ENCODE measurements at places on chromosomes 7 and 10.

DNA sequence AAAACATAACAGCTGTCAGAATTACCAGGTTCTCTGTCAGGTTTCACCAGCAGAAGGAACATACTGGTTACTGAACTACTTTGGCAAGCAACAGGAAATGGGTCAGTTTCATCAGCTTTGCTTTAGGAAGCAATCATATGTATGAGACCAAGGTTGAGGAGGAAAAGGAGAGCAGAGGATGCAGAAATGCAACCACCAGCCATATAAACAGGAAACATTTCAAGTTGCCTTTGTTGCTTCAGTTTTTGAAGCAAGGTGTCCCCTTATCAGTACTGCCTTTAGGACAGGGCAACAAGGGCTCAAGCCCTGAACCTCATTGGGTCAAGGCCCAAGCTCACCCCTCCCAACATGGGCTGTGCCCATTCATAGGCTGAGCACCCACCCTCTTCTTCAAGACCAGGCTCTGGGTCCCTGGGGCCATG lies 10.2 kb downstream of the HIPK2 start:
- peak; percentile 52 for DNase-seq

DNA sequence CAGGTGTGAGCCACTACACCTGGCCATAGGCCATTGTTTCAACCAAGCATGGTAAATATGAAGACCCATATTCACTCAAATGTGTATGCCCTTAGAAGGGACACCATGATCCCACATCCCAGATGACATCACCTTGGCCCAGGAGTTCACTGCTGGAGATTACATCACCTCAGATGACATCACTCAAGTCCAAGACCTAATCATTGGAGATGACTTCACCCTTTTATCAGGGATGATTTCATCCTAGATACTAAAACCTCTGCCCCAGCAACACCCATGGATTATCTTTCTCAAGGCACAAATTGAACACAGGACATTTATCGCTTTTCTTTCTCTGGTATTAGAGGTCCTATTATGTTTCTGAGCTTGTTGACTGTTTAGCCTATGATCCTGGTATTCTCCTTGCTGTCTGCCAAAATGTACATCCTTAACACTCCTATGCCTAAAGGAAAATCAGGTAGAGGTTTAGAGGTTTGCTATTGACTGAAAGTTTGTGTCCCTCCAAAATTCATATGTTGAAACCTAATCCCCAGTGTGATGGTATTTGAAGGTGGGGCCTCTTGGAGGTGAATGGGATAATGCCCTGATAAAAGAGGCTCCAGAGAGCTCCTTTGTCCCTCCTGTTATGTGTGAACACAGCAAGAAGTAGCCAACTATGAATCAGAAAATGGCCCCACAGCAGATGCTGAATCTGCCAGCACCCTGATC lies 9.8 kb upstream of the CYP2C18 start:
- no peak for DNase-seq

GRCh38 chr10:61814160-61814559 lies 87.3 kb upstream of the ARID5B start:
- no peak for DNase-seq

GRCh38 chr10:96337106-96337505 lies 21.7 kb downstream of the OPALIN start:
- DNase-seq: no peak

GRCh38 chr10:88026031-88026430 lies 162.6 kb downstream of the PTEN start:
- DNase-seq: peak; percentile 20

DNA sequence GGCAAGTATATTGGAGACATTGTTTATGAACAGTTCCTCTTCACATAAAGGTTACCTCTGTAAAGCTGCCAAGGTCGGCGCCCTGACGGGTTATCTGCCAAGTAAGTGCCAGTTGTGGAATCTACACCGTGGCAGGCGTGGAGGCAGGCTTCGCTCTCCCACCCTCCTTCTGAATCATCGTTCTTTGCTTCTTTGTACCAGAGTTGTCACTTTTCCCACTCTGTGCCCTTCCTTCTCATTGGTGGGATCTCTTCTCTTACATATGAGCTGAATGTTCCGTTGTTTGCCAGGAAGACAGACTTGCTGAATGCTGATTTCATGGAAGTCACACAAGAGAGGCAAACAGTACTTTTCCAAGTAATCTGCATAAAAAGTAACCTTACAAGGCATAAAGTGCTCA lies 40.6 kb upstream of the PTPRZ1 start:
- no peak for DNase-seq

DNA sequence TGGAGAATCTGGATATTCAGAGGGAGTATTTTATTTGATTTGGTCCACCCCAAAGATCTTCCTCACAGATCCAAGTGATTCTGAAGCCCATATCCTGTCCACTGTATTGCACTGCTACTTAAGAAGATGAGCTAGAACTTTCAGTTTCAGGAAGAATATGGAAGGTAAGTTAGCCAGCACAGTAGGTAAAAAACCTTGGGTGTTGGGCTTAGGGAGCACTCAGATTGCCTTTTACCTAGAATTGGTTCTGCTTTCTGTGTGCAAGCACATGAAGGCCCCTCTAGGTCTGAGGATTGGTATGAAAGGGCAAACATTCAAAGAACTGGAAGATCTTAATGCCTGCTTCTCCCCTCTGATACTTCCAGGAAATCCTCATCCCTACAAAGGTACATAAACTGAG lies 146.7 kb upstream of the COL1A2 start:
- no peak for DNase-seq

GRCh38 chr7:28808796-28809533 lies 149.2 kb downstream of the TRIL start:
- peak; percentile 22 for DNase-seq

- DNase-seq: no peak
Measured at GRCh38 chr10:93131986-93132385, 58.3 kb downstream of the CYP26A1 start.

GRCh38 chr7:137895301-137896221 lies 48.8 kb upstream of the DGKI start:
- DNase-seq: peak; percentile 26

DNA sequence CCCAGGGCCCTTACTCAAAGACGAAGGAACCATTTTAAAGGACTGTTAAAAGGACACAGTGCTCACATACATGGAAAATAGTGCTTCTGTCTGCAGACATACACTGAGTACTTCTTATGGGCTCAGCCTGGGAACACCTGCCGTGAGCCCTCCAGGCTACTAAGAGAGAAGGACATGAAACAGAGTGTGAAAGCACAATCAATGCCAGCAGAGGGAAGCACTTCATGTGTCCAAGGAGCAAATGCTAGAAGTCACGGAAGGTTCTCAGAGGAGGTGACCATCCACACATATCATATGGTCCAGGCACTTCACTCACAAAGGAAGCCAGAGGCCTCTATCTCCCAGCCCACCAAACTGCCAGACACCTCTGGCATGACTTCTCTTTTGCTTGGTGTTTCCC lies 15.5 kb downstream of the ELMO1 start:
- DNase-seq: peak; percentile 32

- no peak for DNase-seq
Measured at GRCh38 chr7:148930335-148930734, 46.2 kb upstream of the EZH2 start.

DNA sequence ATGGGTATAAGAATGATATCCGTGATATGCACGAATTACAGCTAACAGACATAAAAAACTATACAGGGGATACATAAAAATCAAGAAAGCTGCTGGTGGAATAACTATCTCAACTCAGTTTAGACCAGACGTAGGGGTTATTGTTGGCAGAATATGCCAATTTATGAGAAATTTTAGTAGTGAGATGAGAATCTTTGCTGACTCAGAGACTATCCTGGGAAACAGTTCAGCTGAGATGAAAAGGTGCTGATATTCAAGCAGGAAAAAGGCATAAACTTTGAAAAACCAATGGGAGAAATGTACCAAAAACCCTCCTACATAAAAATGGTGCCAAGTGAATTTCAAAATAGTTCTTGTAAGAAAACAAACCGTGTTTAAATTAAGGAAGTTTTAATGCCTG lies 3.3 kb downstream of the MRPS33 start:
- no peak for DNase-seq

DNA sequence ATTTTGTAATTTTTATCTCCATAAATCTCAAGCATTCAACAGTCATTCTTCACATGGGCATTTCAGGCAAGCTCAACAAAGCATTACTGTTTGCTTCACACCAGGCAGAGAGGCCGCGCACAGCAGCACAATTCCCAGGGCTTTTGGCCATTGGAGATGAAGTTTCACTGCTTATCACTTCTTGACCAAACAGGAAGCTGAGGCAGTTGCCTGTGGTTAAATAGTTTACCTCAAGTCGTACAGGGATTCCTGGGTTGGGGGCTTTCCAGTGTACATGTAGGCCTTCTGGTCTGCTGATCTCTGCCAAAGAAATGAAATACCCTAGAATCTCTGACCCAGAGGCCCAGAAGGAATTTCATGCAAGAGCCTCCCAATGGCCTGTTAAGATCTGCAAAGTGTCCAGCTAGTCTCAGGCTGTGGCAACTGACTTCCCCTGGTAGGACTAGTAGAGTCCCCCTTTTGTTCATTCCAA lies 11.2 kb upstream of the PRDX3 start:
- DNase-seq: no peak

DNA sequence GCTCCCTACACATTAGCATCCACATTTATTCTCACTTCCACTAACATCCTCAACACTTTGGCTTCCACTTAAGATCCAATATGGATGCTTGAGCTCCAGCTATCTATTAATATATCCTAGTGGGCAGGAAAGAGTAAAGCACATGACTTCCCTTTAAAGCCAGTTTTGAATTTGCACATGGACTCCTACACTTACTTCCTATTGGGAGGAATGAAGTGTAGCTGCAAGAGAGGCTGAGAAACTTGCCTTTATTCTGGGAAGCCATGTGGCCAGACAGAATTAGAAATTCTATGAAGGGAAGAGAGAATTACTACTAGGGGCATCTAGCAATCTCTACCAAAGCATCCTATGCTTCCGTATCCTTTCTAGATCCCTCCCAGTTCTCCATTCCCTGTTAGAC lies 3.0 kb upstream of the TSPAN14 start:
- peak; percentile 72 for DNase-seq

DNA sequence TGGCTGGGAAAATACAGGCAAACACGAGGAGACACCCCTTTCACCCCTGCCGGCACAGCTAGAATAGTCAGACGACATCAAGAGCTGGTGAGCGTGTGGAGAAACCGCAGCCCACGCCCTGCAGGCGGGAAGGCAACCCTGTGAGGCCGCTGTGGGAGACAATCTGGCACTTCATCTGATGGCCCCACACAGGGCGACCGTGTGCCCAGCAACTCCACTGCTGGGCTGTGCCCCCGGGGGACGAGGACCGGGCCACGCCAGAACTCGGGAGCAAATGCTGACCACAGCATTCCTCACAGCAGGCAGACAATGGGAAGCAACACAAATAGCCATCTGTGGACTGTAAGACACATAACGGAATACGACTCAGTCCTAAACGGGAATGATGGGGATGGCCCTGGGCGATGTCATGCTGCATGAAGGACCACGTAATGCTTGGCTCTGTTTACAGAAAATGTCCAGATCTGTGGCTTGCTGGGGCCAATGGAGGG lies 58.9 kb downstream of the CFAP46 start:
- DNase-seq: no peak

DNA sequence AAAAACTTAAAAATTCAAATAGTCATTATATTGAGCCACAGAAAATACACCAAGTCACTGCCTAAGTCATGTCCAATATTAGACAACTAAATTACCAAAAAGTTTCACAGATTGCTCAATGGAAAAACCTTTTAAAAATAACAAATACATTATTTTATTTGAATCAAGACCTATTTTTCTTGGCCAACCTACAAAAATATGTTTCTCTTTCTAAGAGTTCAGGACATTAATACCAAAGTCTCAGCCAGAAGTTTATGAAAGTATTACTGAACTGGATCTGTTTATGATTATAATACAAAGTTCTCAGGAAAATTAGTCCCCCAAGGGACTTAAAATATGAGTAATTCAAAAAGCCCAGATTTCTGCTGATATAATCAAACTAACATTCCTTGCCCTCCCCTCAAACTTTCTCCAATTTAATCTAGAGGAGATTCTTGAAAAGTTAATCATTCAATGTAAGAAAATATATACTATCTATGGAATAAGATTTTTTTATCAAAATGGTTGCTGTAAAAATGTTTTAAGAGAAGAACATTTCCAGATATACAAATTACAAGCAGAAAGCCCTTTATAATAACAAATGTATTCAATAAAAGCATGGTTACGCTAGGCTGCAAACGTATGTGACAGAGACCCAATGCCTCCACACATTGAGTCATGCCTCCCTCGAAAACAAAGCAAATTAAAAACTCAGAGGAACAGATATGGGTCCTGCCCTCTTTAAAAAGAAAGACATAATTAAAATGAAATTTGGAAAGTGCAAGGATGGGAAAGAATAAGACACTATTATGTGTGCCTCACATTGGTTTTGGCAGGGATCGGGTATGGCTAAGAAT lies 381.6 kb downstream of the PARD3 start:
- DNase-seq: peak; percentile 25

GRCh38 chr10:98456043-98456570 lies 9.4 kb upstream of the HPS1 start:
- no peak for DNase-seq

DNA sequence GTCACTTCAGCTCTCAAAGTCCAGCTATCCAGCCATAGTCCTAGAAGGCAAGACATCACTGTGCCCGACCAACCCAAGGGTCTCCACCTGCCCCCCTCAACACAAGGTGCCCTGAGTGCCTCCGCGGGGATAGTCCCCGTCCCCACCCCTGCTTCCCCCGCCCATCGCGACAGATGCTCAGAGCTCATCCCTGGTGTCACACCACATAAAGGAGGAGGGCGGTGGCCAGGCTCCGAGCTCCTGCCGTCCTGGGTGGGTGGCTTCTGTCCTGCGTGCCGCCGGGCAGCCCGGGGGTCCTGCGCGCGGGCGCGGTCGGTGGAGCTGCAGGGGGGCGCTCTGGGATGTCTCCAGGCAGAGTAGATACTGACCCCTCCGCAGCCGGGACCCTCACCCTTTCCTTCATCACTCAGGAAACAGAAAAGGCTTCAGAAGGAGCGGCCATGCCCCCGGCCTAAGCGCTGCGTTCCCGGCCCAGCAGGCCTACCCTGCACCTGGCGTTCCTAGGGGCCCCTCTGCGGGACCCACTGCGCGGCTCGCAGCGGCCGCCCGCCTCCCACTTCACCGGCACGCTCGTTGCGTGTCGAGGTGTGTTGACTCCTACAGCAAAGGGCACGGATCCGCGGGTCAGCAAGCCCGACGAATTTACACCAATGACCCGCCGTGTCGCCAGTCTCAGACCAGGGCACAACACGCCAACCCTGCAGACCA lies 53.4 kb downstream of the ALOX5 start:
- no peak for DNase-seq
